T-cell (primary cell): ENCODE measurements at places on chromosomes 6 and 20. TPM values are rescaled to one million over a fixed set of nuclear protein-coding genes. Genes with fewer than 3 reads are reported as not detected.

GRCh38 chr6:122755901-122756300 lies 23.6 kb upstream of the FABP7 start:
- no peak for DNase-seq

- DNase-seq, result no peak
Measured at GRCh38 chr6:100382767-100383195, 81.9 kb downstream of the SIM1 start.

DNA sequence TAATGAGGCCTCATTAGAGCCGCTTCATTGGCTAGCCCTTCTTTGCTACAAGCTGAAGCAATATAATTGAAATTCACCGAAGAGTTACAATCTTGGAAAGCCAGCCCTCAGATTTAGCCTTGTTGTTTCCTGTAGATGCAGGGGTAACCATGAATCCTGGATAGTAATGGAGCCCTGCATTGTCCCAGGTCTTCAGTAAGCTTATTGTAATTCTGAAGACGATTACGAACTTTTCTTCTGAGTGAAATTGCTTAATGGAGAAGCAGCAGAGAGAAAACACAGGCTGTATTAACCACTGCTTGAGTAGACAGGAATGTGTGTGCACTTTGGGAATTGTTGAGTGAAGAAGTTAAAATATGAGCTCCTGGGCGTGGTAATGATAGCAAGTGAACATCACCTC lies 26.3 kb upstream of the NAA20 start:
- DNase-seq, result no peak

- DNase-seq, result peak; percentile 27
Measured at GRCh38 chr20:44646023-44646640, 5.4 kb downstream of the ADA start.

GRCh38 chr6:154754152-154754551 lies 20.9 kb downstream of the SCAF8 start:
- DNase-seq, result no peak

DNA sequence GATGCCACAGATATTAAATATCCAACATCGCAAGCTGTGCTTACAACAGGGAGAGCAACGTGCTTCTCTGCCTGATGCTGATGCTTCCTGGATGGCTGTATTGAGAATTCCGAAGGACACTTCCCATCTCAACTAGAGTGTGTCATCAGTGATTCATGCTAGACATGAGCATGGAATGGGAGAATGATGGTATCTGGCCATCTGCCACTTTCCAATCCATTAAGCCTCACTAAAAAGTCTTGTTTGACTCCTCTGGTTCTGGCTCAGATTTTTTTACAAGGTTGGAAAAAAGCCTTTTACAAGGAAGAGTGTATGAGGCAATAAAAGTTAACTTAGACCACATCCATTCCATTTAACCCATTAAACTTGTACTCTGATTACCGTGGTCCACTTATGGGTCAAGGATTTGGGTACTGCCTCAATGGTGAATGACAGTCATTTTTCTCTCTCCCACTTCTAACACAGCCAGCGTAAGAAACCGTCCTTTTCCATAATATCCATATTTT lies 265.3 kb downstream of the UST start:
- no peak for DNase-seq

DNA sequence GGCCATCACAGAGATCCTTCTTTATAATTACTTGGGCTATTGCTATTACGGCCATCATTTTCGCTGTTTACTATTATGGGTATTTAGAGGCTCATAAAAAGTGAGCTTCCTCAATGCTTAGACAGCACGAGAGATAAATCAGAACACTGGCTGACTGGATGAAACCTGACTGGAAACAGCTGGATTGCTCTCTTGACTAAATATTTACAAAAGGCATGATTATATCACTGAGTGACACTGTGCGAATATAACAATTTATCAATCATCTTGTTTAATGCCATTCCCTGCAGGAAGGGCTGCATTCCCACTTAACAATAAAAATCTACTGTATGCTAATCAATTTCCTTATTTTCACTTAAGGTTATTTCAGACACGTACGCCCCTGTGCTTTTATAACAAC lies 260.1 kb upstream of the ARID1B start:
- no peak for DNase-seq

- DNase-seq, result peak; percentile 35
Measured at GRCh38 chr6:43628393-43629103, 516 bp downstream of the GTPBP2 start.

DNA sequence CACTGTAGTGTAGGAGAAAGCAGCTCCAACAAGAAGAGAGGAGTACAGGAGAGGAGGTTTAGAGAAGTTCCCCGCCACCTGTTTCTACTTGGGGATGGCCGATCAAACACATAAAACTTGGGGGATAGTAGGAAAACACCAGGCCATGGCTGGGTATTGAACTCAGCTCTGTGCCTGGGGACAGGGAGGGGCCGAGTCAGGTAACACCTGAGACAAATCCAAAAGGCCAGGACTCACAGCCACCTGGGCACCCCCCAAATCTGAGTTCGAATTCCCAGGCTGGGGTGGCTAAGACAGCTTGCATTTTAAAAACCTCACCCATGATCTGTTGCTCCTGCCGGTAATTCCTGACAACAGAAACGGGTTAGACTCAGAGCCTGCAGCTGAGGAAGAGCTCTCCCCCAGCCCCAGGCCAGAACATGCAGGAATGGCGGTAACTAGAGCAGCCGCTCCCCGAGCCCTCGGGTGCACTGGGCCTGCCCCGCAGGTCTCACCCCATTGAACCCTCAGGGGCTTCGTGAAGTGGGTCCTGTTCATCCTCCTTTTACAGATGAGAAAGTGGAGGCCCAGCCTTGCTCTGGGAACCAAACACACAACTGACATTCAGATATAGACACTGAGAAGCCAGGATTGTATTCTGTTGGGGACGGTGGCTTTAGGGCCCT lies 61.0 kb downstream of the TCP11 start:
- no peak for DNase-seq

GRCh38 chr20:16571333-16571732 lies 1.9 kb downstream of the KIF16B start:
- no peak for DNase-seq

DNA sequence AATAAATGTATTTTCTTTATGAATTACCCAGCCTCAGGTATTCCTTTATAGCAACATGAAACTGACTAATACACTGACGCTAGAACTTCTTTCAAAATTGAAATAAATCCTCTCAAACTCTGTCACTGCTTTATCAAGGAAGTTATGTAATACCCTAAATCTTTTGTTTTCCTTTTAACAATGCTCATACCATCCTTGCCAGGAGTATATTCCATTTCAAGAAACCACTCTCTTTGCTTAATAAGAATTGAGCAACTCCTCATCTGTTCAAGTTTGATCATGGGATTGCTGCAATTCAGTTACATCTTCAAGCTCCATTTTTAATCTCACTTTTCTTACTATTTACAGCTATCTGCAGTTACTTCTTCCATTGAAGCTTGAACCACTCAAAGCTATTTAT lies 707.6 kb upstream of the MARCKS start:
- no peak for DNase-seq

DNA sequence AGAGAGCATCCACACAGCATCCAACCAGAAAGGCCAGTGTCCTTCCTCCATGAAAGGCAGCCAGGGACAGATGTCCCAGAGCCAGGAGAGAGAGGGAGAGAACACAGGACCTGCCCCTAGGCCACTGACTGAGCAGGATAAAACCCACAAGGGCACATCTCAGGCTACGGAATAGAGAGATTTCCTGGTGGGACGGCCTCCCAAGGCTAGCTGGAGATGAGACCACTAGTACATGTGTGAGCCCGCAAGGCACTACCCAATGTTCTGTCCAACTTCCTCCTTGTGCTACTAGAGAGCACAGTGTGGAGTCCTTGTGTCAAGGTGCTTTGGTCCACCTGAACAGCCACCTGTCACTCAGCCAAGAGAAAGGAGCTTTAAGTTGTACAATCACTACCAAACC lies 44.2 kb downstream of the PLCG1 start:
- DNase-seq, result no peak

- DNase-seq, result no peak
Measured at GRCh38 chr6:24154121-24154520, 28.1 kb downstream of the NRSN1 start.

DNA sequence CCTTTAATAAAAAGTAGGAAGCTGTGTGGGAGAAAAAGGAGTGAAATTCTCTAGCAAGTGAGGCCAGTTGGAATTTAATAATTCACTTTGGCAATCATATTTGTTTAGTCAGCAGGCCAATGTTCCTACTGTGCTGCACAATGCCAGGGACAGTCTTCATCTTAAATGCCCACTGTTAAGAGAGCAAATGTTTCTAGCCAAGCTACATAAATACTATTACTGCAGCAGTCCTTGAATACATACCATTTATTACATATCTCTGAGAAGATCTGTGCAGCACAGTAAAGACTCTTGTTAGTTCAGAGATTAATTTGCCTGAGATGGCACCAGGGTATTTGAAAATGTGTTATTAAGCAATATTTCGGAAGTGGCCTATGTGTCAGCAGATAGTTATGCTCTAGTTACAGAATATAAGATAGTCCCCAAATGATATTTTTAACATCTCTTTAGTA lies 105.4 kb downstream of the OGFRL1 start:
- no peak for DNase-seq

- no peak for DNase-seq
Measured at GRCh38 chr6:41781366-41781730, 766 bp downstream of the PRICKLE4 start.

GRCh38 chr20:57619051-57619831 lies 985 bp downstream of the ZBP1 start:
- DNase-seq, result peak; percentile 76

GRCh38 chr6:37218511-37218910 lies 39.1 kb upstream of the TBC1D22B start:
- no peak for DNase-seq

DNA sequence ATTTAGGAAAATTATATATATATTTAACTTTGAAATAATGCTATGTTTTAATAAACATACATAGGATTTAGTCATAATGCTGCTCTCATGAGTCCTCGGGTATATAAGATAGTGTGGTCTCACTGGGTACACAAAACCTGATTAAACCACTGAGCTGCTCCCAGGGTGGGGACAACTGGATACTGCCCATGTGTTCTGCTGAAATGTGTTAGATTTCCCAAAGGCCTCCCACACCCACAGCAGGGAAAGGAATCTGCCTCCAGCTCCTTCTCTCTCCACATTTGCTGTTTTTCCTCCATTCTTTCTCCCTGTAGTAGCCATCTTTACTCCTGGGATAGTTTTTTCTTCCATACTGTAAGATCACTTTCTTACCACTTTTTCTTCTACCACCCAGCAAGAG lies 69.2 kb upstream of the TRAF3IP2 start:
- no peak for DNase-seq

- DNase-seq, result no peak
Measured at GRCh38 chr20:38790200-38791053, 15.1 kb upstream of the PPP1R16B start.

DNA sequence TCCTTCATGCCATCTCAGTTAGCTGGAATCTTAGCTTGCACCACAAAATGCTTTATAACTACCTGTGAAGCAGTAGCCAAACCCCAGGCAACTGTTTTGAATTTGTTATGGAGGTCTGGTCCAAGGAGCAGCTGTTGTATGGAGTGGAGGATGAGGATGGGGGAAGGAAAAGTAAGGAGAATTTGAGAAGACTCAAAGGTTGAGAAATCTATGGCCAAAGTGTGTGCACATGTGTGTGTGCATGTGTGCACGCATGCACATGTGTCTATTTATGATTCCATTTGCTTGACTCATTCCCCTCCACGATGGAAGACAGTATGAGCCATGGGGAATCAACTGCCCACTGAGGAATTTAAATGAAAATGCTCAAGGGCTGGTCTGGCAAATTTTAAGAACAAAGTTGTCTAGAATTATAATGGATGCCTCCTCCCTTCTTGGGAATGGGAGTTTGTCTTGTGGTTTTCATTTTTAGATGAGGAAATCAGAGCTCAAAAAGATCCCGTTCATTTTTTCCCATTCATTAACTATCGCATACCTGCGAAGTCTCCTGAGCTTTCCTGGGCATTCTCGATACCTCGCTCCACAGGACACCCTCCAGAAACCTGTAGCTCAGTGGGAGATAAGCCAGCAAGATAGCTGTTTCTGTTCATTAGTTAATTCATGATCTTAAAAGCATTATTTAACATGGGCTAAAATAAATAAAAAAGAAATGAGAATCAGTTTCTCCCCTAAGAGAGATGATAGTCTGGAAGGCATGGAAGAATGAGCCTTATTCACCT lies 152.3 kb upstream of the NEDD9 start:
- DNase-seq, result no peak

DNA sequence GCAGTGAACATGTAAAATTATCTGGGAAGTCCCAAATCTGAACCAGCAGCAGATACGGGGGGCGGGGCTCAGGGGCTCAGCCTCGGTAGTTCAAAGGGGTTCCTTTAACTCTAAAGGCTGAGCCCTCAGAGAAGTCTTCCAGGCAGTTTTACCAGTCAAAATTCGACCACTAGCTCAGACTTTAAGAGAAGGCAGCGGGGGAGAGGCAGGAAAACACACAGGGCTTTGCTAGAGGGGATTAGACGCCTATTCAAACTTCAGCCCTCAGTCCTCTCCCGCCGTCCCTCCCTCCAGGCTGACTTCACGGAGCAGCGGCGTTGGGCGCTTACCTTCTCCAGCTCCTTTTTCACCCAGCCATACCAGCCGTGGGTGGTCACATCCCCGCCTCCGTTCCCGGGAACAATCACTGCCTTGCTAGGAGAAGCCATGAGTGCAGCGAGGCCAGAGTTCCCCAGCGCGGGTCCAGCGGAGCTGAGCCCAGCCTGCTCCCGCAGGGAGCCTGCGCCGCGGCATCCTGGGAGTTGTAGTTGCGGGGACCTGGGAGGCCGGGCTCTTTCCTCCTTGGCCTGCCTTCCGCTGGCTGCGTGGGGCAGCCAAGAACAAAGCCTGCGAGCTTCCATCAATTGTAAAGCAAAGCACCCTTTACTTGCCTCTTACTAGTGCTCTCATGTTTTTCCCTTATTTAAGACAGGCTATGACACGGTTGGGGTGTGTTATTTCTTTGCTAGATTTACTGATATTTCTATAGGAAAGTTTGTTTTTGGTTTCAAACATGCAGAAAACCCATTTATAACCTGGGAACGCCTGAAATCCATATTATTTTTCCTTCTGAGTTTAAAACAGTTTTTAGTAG lies at the start of gene RBBP9:
Gene RBBP9, minus strand, starts transcription at position 486 of the 853 bp plus-strand sequence. Its CDS starts 58 bp downstream, at position 428.
- DNase-seq, result peak; percentile 73

DNA sequence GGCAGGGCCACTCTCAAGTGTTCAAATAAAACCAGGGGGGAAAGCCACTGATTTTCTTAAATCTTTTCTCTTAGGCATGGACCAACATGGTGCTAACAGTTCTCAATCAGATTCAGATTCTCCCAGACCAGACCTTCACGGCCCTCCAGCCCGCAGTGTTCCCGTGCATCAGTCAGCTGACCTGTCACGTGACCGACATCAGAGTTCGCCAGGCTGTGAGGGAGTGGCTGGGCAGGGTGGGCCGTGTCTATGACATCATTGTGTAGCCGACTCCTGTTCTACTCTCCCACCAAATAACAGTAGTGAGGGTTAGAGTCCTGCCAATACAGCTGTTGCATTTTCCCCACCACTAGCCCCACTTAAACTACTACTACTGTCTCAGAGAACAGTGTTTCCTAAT lies 41.5 kb upstream of the SMIM28 start:
- DNase-seq, result no peak

ZSCAN12 gene
- total RNA-seq, result 7.2 TPM

MEP1A gene
- total RNA-seq, result not detected

FAM217A gene
- not detected for total RNA-seq

NRSN1 gene
- not detected for total RNA-seq

TMEM244 gene
- total RNA-seq, result not detected

RAET1G gene
- total RNA-seq, result not detected

DLL1 gene
- 4.5 TPM for total RNA-seq

TSPO2 gene
- not detected for total RNA-seq

SLC17A9 gene
- 5.3 TPM for total RNA-seq

BCAS1 gene
- total RNA-seq, result 0.26 TPM

TCF21 gene
- total RNA-seq, result not detected

SLC22A3 gene
- total RNA-seq, result 0.18 TPM

SLC32A1 gene
- total RNA-seq, result not detected

RWDD2A gene
- 2.9 TPM for total RNA-seq

HLA-DQA2 gene
- 0.64 TPM for total RNA-seq

PRSS35 gene
- total RNA-seq, result not detected
